ENCODE measurements at places on chromosomes 6 and 20.

DNA sequence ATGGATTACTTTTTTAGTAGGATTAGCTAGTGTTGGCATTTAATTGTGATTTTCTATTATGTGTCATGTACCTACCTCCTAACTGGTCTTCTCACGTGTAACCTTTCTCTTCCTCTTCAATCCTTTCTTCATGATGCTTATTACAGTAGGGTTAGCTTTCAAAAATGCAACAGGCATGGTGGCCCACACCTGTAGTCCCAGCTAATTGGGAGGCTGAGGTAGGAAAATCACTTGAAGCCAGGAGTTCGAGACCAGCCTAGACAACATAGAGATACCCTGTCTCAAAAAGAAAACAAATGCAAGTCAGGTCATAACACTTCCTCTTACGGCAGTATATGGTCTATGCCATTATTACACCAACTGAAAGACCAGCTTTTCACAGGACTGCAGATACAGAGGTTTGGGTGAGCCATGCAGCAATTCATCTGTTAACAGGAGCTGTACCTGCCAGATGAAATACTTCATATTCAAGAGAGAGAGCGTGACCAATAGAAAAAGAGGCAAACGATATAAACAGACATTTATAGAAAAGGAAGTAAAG is 195.0 kb downstream of the TMEM242 start:
- no peak for DNase-seq

DNA sequence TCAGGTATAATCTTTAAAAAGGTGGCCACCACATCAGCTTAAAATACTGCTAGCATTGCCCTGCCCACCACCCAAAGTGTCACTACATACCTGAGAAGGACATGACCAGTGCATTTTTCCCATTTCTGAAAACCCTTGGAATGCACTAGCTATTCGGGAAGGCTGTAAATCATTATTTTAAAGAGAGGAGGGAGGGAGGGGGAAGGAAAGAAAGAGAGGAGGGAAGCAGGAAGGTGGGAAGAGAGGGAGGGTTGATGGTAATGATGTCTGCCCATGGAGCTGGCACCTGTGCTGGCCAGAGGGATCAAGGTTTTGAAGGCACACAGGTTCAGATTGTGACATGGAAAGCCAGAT is 32.4 kb downstream of the VAPB start:
- no peak for DNase-seq

DNA sequence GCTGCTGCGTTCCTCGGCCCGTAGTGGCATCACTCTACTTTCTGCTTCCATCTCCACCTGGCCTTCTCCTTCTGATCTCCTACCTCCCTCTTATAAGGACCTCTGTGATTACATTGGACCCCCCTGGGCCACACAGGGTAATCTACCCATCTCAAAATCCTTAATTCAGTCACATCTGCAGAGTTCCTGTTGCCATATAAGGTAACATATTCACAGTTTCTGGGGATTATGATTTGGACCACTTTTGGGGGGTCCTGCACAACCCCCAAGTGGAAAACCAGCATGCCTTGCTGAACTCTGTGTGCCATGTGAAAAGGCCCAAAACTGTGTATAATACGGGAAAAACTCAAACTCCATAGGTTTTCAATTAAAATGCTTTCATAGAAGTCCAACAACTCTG is 51.1 kb downstream of the LY86 start:
- DNase-seq = no peak

- DNase-seq = no peak
Measured at GRCh38 chr6:170208651-170209353, 82.1 kb downstream of the DLL1 start.

GRCh38 chr6:166169549-166170421 is 2.1 kb upstream of the TBXT start:
- no peak for DNase-seq

- DNase-seq = no peak
Measured at GRCh38 chr6:157524735-157525134, 143.7 kb downstream of the ZDHHC14 start.

DNA sequence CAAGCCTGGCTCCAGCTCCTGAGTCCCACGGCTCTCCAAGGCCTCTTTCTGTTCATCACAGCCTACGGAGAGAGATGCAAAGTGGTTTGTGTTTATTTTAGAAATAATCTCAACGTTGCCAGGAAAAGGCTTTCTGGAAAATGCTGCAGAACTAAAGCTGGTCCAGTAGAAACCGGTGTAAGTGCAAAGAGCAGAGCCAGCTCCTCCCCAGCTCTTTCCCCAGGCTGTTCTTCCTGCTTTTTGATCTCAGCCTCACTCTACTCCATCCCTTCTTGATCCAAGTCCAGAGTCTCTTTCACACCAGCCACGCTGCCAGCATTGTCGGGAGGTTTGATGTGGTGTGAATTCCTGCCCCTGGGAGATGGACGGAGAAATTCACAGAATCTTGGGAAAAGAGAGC is 69.8 kb downstream of the TMEM170B start:
- no peak for DNase-seq

DNA sequence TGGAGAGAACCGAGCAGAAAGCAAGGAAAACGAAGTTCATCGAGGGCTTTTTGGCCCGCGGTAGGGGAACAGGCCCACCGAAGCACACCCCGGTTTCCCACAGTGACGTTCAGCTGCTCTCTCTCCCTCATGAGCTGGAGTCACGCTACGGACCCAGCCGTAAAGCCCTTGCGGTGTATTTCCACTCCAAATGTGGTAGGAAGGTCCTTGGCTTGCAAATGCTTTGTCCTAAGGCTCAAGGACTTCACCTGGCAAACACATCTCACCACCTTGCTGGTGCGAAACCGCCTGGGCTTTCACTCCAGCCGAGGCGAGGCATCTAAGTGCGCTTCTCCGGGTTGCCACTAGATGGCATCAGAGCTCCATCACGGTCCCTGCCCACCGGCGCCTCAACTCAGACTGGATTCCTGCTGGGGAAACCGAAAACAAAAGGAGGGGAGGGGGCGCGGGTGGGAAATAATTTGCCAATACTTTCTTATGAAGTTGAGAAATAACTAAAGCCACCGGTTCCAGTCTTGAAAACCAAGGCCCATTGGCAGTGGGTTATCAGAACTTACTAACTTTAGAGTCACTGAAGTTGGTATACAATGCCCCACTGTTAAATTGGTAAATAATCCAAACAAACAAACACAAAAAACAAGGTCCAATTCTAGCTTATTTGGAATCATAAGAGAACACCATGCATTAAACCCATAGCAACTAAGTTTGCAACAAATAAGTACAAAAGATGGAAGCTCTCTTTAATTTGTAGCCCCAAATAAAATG is 13.4 kb upstream of the FOXC1 start:
- no peak for DNase-seq

DNA sequence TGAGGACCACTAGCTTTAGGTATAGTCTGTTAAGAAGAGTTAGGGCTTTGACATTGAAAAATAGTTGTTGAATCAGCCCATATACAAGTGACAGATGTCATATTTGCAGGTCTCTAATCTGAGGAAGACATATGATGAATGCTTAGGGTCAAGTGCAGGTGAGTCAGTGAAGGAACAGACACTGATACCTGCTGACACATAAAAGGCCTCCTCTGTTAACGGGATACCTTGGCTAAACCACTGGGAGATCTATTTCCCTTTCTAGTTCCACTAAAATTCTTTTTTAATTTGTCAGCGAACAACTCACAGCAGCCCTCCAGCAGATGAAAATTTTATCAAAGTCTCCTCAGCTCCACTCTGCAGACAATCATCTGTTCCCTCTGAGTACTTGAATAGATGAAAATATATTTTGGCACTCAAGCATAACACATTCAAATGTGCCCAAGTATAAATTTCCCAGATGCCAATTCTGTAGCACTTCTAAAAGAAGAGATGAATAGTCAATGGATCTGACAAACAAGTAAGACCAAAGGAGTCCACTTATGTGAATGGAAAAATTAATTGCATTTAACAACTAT is 154.0 kb downstream of the KIF16B start:
- DNase-seq = no peak

- DNase-seq = no peak
Measured at GRCh38 chr20:11278461-11278860, 604.7 kb upstream of the JAG1 start.

- no peak for DNase-seq
Measured at GRCh38 chr6:30840935-30841643, 43.2 kb upstream of the DDR1 start.

GRCh38 chr6:125749865-125750691 is 646 bp downstream of the HEY2 start:
- no peak for DNase-seq

DNA sequence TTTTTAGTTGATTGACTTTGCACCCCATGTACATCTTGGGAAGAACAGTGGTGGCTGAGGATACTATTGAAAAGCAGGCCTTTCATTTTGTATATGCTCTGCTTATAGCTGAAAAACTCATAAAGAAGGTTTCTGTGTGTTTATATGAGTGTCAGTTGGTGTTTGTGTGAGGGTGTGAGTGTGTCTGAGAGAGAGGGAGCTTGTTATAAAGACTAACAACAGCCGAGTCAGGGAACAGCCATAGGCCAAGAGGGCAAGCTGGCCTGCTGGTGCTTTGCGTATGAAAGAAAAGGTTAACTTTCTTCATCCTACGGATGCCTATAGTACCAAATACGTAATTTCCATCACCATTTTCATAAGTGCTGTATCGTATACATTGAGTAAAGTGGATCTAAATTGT is 88.3 kb downstream of the MTHFD1L start:
- DNase-seq = no peak

DNA sequence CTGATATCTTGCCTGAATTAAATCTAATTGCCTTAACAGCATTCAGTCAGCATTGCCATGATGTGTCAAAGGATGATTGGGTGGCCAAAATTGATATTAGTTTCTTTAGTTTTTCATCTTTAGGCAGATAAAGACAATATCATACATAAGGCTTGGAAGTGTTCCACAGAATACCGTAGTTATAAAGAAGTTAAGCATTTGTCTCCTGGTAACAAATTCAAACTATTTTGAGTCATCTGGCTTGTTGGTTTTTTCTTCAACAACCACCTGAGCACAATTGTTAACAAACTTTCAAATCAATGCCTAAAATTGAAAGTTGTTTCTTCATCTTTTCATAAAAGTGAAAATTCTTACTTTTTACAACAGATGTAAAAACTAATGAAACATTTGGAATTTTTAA is 47.5 kb upstream of the ADGRF5 start:
- DNase-seq = no peak

DNA sequence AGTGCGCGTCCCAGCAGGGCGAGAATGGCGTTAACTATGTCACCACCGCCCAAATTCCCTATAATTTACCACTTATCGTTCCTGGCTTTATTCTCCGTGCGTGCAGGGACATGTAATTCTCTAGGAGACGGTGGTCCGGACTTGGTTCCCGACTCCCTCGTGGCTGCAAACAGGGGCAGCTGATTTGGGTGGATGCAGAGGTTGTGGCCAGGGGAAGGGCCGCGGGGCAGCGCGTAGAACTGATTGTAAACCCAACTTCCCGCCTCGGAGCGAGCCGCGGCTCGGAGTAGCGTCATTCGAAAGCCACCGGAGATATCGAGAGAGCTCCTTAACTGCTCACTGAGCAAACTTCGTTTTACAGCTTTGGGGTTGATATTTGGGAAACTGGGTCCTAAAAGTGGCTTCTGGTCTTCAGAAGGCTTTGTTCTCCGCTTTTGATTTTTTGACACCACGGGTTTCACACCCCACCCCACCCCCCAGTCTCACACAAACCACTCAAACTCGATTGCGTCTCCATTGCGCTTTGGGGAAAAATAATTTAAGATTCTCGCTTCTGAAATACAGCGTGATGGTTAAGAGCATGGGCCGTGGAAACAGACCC is 17.5 kb upstream of the ZSCAN9 start:
- DNase-seq = no peak

DNA sequence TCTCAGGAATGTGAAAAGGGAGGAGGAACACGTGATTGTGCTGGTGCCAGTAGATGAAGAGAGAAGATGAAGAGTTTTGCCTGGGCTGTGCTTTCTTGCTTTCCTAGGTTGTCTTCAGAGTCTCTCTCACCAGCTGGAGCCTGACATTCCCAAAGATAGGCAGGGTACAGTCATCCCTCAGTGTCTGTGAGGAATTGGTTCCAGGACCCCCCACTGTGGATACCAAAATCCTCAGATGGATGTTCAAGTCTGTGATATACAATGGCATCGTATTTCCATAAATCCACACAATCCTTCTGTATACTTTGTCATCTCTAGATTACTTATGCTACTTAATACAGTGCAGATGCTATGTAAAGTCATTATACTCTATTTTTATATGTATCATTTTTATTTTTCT is 113.5 kb downstream of the SAMD5 start:
- no peak for DNase-seq

- DNase-seq = no peak
Measured at GRCh38 chr6:29005183-29005885, at the start of gene ZNF311. Gene ZNF311 (minus strand): TSS chr6:29005315. CDS start chr6:29003954, 1,361 bp downstream.

GRCh38 chr6:5726976-5727718 is 279.6 kb downstream of the NRN1 start:
- DNase-seq = no peak

- no peak for DNase-seq
Measured at GRCh38 chr6:104381907-104382306, 477.8 kb downstream of the HACE1 start.

Measured in BJ (cell line).